ENCODE measurements at places on chromosomes 12 and 14.

GRCh38 chr12:54924972-54925707, 59.4 kb downstream of the TESPA1 start:
- DNase-seq, result no peak

DNA sequence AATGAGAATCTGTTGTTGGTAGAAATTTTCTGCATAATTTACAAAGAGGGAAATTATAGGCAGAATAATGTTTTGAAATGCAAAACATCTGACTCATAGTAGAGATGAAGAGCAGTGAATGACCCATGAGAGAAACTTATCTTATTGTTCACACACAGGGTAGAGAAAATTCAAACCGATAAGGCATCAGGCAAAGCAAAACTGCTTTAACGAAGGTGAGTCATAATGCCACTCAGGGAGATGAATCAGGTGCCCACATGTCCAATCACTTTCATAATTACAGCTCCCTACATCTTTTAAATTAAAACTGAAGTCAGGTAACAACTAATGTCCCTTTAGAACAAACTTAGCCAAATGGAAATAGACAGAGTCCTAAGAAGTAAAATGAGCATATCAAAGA, 265.6 kb upstream of the GARIN6 start:
- DNase-seq, result no peak

GRCh38 chr12:32451816-32452215, 52.5 kb downstream of the FGD4 start:
- no peak for DNase-seq

DNA sequence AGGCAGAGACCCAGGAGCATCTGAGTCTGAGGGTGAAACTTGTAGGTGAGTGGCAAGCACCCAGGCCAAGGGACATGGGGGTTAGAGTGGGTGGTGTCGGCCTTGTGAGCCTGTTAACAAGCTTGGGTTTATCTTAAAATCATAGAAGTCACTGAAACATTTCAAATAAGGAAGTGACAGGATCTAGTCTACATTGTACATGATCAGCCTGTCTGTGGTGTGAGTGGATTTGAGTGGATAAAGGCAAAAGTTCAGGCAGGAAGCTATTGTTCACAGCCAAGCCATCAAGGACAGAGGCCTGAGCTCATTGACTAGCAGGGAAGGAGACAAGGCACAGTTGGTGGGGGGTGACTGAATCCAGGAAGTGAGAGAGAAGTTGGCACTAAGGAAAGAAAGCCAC, 59.3 kb upstream of the FKBP4 start:
- no peak for DNase-seq

DNA sequence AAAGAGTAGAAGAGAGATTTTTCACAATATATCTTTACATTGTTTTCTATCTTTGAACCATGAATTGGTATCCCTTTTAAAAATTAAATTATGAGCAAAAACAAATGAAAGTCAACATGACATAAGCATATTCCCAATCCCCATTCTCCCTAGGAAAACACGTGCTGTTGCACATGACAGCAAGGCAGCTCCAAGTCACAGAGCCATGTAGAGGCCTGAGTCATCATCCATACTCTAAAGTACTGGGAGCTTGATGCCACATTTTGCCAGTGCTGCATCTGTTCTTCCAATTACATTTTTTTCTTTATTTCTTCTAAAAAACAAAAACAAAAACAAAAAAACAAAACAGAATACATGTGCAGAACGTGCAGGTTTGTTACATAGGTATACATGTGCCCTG, 115.2 kb downstream of the ITPR2 start:
- DNase-seq, result no peak

GRCh38 chr12:16297521-16297920, 20.0 kb upstream of the SLC15A5 start:
- DNase-seq, result no peak

- no peak for DNase-seq
Observed at GRCh38 chr12:109452489-109452888, 24.6 kb downstream of the KCTD10 start.

GRCh38 chr14:46197856-46198255, 453.7 kb downstream of the RPL10L start:
- DNase-seq, result no peak

GRCh38 chr12:95077341-95077740, 3.9 kb upstream of the NR2C1 start:
- DNase-seq, result no peak

GRCh38 chr14:74834692-74835392, 41.1 kb downstream of the PROX2 start:
- no peak for DNase-seq

DNA sequence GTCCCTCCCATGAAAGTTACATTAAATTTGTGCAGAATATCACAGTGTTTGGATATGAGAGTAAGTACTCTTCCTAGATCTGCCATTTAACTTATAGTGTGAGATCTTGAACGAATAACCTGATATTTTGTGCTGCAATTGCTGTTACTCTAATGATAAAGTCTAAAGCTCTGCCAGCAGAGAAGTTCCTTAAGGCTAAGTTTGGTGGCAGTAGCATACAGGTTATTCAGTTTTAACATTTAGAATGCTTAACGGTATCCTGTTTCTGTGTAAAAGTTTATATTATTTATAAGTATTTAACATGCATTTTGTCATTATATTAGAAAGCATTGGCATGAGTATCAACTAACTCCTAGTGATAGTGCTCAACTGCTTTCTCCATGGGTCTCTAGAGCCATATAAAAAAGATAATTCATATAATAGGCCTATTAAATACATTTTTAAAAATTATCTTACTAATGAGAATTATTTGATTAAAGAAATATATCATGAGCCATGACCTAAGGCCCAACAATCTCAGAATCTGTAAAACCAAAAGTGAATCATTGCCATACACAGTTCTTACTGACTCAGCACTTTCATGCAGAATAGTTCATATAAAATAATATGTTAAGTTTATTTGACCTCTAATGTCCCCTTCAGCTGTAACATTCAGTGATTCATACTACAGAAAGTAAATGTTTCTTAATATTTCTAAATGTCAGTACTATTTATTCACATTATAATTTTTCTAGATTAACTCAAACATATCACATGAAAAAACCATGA, 1058.6 kb downstream of the TRHDE start:
- DNase-seq, result no peak

GRCh38 chr12:5026342-5026938, 17.2 kb upstream of the KCNA5 start:
- no peak for DNase-seq

DNA sequence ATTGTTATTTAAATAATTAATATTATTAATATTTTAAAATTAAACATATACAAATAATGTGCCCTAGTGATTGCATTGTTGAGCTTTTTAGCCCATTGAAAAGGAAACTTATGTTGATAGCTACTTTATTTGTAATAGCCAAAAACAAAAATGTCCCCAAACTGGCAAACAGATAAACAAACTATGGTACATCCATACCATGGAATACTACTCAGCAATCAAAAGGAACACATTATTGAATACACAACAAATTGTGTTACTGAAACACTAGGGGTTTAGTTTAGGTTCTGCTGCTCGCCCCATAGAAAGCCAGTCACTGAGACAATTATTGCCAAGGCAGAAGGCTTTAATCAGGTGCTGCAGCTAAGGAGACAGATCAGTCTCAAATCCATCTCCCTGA, 239.7 kb upstream of the KITLG start:
- DNase-seq, result no peak

DNA sequence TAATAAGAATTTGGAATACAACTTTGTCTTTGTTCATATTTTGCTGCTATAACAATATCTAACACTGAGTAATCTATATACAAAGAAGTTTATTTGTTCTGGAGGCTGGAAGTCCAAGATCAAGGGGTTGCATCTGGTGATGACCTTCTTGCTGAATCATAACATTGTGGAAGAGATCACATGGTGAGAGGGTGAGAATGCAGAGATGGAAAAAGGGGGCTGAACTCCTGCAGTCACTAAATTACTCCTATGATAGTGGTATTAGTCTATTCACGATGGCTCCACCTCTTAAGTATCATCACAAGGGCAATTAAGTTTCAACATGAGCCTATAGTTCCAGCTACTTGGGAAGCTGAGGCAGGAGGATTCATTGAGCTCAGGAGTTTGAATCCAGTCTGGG, 4.5 kb upstream of the AKAP6 start:
- no peak for DNase-seq

DNA sequence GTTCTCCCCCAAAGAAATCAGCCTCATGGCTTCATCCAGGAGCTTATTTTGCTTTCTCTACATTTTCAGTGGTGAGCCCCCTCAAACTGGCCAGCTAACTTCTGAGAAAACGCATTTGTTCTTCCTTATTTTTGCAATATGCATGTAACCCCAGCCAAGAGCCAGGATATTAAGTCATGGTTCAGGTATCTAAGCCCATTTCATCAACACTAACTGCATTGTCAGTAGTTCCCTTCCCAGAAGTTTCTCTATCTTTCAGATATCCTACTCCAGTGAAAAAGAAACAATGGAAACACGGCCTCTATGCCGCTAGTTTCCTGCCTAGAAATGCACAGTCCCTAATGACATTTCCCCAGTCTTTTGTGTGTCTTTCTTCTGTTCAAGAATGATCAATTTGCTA, 102.8 kb upstream of the RASSF8 start:
- no peak for DNase-seq

DNA sequence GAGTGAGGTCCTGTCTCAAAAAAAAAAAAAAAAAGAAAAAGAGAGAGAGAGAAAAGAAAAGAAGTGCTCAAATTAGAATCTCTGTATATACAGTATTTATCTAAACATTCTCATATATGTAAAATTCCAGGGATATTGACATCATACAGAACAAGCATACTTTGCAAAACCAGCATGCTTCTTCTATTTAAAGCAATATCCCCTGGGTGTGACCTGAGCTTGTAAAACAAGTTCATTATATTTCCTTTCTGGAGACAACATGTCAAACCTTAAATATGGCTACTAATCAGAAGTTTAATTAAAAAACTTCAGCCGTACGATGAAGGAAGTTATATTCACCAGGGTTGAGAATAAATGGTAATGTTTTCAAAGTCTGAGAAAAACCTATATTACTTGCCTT, 175.8 kb upstream of the HMGA2 start:
- DNase-seq, result no peak

DNA sequence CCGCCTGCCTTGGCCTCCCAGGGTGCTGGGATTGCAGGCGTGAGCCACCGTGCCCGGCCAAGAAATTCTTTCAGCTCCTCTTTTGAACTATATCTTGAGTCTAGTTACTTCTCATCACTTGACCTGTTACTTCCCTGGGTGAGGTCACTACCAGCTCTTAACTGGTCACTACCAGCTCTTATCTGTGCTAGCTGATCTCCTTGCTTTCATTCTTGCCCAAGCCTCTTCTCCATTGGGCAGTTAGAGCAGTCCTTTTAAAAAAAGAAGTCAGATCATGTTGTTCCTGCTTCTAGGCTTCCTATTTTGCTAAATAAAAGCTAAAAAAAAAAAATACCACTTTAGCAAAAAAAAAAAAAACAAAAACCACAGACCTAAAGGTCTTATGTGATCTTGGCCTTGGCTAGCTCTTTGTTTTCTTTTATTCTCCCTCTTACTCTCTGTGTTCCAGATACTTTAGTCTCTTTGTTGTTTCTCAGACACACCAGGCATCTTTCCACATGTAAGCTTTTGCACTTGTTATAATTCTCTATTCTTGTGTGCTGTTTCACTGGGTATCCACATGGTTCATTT, 63.5 kb downstream of the RAD51B start:
- DNase-seq, result no peak

DNA sequence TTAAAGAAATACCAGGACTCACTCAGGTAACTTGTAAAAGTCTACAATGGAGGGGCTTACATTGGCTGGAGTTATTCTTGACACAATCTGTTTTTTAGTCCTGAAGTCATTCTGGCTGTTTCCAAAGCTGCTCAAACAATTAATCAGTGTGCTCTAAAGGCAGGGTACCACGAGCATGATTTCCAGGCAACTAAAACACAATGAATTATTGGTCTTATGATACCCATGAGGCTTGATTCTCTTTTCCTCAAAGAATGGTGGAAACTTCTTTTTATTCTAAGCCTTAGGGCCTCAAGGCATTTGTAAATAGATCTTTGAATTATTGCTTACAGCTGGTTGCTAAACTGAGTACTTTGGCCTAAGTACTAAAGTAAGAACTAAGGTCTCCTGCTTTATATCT, 199.8 kb upstream of the PDZRN4 start:
- DNase-seq, result no peak

DNA sequence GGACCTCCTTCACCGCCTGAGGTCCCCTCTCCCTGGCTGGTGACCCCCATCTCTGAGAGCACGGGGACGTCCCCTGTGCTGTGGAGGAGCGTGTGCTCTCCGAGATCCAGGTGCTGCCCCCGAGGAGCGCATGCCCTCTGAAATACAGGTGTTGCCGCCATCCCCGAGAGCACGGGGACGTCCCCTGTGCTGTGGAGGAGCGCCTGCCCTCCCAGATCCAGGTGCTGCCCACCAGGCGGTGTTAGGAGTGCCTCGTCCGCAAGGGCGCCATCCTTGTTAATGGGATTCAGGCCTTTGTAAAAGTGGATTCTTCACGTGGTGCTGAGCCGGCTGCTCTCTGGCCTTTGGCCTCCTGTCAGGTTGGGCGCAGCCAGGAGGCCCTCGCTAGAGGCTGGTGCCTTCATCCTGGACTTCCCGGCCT, 10.1 kb downstream of the NOC4L start:
- no peak for DNase-seq

DNA sequence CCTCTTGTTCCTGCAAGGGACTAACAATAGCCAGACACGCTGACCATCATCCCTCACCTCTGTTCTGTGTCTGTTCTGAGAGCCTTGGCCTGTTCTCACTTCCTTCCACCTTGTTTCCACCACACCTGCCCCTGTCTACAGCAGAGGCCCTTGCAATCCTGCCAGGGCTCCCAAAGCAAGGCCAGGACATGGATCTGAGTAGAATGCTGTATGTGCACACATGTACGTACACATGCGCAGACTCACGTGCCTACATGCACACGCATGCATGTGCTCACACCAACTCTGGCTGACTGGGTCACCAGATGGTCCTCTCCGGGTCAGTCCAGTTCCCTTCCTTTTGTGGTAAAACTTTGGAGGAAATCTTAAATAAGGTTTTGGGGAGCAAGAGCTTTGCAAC, 133.0 kb upstream of the C14orf180 start:
- DNase-seq, result no peak

DNA sequence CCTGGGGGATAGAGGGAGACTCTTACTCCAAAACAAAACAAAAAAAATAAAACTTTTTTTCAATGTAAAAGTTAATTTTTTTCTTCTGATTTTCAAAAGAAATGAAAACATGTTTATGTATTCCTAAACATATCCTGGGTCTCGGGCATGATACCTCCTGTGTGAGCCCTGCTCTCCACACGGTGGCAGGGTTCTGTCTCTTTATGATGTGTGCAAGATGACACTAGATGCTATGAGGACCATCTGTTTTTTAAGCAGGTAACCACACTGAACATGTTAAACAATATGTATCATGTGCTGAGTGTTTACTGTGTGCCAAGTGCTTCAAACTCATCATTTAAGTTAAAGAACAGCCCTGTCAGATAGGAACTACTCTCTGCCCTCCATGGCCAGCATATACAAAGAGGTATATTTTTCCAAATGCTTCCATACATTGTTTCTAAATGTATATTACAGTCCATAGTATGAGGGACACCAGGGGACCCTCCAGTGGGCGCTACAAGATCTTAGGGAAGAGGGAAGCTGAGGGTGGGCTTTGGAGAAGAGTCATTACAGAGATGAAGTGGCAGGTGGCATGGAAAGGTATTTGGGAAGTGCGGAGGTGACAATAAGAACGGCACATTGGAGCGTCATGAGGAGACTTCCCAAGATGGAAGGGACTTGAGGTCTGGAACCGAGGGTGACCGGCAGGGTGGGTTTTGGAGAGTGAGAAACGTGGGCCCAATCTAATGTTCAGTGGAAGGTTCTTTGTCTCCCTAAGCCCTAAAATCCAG, 28.5 kb downstream of the FOS start:
- no peak for DNase-seq

- no peak for DNase-seq
Observed at GRCh38 chr12:111443586-111443985, 37.9 kb downstream of the SH2B3 start.

All from stimulated activated CD4-positive, alpha-beta T cell treated with anti-CD3 and anti-CD28 coated beads, Interleukin-15, amount 100 ng/mL, for 1 hour (primary cell).